ENCODE measurements at places on chromosomes 1 and 21.

DNA sequence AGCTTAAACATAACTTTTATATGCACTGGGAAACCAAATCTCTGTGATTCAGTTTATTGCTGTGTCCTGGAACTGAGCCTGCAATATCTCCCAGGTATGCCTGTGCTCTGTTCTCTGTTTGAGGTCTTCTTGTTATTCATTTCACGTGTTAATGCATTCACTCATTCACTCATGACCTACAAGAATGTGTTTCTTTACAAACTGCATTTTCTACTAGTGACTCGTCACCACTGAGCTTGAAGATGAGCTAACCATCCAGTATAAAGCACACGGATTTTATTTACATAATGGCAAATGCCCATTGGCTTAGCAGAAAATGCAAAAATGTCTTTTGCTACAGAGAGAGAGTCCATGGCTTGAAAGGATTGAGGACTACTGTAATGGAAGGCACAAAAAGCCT, 75.0 kb upstream of the DUSP10 start:
- DNase-seq, result no peak

- DNase-seq, result no peak
Observed at GRCh38 chr1:222093518-222093917, 351.6 kb upstream of the DUSP10 start.

GRCh38 chr1:117364240-117364639, 3.0 kb upstream of the MAN1A2 start:
- DNase-seq, result no peak

GRCh38 chr1:71015745-71016144, 31.9 kb downstream of the PTGER3 start:
- DNase-seq, result no peak

- peak; percentile 45 for DNase-seq
Observed at GRCh38 chr1:237542525-237543418, 347.9 kb downstream of the ZP4 start.

- DNase-seq, result no peak
Observed at GRCh38 chr1:41745022-41745421, 173.7 kb downstream of the HIVEP3 start.

GRCh38 chr21:34768326-34768725, 99.5 kb downstream of the CLIC6 start:
- no peak for DNase-seq

DNA sequence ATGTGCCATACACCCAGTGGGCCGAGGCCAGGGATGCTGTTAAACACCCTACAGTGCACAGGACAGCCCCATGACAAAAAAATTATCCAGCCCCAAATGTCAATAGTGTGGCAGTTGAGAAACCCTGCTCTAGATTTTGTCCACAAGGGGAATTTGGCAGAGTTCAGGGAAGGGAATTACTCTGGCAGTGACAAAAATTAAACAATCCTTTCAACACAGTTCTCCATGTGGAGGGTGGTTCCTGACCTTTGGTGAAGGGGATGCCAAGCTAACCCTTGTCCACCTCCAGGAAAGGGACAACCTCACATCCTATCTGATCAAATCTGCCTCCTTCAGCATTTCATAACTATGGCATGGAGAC, 28.4 kb upstream of the CD84 start:
- DNase-seq, result no peak

- no peak for DNase-seq
Observed at GRCh38 chr1:199163267-199163666, 524.4 kb downstream of the PTPRC start.

GRCh38 chr1:204070895-204071294, 2.0 kb upstream of the SOX13 start:
- DNase-seq, result no peak

DNA sequence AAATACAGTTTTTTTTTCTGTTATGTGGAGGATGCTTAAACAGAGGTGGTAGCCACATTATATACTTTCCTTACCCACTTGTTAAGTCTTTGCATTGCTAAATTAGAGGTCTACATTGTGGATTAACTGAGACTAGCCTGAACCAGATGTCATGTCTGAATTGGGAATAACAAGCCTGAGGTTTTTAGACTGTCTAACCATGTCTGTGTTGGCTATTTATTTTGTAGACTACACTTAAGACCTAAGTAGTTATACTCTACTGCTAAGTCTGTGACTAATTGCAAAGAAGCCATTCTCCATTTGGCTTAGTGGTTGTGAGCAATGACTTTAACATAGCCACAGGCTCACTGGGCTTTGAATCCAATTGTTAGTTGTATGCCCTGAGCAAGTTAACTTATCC, 45.4 kb downstream of the CDC14A start:
- DNase-seq, result no peak

DNA sequence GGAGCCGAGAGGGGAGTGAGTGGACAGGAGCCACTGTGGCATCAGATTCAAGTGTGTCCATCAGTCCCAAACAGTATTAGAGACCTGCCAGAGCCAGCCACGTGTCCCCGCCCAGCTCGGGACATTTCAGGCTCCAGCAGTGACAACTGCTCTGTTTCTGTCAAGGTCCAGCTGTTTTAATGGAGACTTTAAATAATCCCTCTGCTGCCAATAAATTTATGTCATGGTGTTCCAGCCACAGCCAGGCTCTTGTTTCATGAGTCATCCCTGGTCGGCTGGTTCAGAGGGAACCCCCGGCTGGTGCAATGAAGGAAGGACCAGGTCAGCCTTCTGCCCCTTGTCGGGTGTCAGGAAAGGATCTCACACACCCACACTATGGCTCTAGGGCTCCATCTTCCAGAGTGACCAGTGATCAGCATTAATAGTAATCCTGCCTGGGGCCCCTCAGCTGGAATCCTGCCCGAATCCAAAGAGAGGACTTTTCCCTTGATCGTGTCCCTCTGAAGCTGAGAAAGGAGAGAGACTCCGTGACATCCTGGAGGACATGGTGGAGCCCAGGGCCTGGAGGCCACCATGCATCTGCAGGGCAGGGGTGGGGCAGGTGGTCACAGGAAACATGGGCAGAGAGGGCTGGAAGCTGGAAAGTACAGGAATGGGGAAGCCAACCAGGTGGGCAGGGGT, 197.3 kb downstream of the MATN1 start:
- no peak for DNase-seq

- DNase-seq, result no peak
Observed at GRCh38 chr1:212479188-212479587, 46.5 kb downstream of the NENF start.

GRCh38 chr1:7400566-7400965, 370.5 kb upstream of the VAMP3 start:
- DNase-seq, result no peak

DNA sequence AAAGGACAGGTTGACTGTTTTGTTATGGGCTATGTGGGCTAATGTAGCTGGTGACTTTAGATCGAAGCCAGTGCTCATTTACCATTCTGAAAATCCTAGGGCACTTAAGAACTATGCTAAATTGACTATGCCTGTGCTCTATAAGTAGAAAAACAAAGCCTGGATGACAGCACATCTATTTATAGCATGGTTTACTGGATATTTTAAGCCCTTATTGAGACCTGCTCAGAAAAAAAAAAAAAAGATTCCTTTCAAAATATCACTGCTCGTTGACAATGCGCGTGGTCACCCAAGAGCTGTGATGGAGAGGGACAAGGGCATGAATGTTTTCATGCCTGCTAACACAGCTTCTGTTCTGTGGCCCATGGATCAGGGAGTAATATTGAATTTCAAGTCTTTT, 48.1 kb downstream of the CAMSAP2 start:
- DNase-seq, result no peak

- no peak for DNase-seq
Observed at GRCh38 chr1:240235521-240236288, 144.0 kb downstream of the FMN2 start.

GRCh38 chr1:8023995-8024313, 2.2 kb downstream of the ERRFI1 start:
- no peak for DNase-seq

- DNase-seq, result peak; percentile 61
Observed at GRCh38 chr1:151047925-151048644, 534 bp downstream of the C1orf56 start.

DNA sequence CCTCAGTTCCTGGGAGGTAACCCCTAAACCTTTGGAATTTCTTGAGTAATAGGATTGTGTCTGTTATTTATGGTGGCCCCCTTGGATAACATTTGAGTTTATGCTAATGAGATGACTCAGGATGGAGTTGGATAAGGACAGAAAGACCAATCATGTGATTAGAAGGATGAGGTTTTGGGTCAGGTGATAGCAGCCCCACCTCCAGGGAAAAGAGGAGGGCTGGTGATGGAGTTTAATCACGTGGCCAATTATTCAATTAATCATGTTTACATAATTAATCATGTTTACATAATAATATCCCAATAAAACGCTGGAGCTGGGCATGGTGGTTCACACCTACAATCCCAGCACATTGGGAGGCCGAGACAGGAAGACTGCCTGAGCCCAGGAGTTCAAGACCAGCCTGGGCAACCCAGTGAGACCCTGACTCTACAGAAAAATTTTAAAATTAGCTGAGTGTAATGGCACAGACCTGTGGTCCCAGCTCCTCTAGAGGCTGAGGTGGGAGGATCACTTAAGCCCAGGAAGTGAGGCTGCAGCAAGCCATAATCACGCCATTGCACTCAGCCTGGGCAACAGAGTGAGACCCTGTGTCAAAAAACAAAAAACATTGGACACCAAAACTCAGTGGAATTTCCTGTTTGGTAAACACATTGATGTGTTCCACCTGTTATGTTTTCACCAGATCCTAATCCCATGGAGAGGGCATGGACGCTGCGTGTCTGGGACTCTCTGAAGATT, 73.3 kb downstream of the NUP210L start:
- DNase-seq, result no peak

Measured in head of caudate nucleus (tissue), 42 donors.